RPMI7951 (cell line): ENCODE measurements at places on chromosomes 2 and 18.

DNA sequence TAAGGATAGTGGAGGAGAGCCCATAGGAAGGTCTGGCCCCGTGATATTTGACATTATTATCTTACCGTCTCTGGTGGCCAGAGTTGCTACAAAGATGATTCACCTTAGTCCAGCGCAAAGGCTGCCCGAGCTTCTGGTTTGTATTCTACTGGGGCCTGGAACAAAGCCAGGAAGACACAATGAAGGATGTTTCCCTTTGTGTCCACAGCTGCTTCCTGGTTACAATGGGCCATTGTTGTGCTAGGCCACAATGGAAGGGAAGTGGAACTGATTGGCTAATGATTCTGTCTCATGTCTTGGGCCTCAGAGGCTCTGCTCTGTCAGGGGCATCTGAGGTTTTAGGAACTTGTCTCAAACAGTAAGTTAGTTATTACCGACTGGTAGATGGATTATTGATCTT lies 132.2 kb downstream of the TDRD15 start:
- DNase-seq = peak; percentile 11

GRCh38 chr2:129443235-129443864 lies 536.1 kb upstream of the RAB6C start:
- no peak for DNase-seq

GRCh38 chr2:68236103-68236734 lies 16.1 kb downstream of the PPP3R1 start:
- no peak for DNase-seq

- DNase-seq = no peak
Measured at GRCh38 chr2:241234066-241234790, 45.8 kb downstream of the ANO7 start.
